D721Med (cell line): ENCODE measurements at places on chromosomes 6 and 20.

- no peak for DNase-seq
Observed at GRCh38 chr6:108966855-108967755, 118.9 kb downstream of the ARMC2 start.

GRCh38 chr6:68958327-68958726 is 323.2 kb downstream of the ADGRB3 start:
- no peak for DNase-seq

DNA sequence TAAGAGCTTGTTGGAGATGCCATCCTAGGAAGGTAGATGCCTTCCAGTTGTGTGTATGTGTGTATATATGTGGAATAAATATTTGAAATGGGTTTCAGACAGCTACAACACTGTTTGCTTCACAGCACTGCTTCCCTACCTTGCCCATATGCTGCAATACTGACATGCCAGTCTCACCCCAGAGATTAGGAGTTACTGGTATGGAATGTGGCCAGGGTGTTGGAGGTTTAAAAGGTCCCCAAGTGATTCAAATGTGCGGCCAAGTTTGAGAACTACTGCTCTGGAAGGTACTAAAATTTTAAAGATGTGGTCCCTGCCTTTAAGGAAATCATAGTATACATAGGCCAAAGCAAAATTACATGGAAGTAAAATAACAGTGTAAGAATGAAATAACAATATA is 39.5 kb downstream of the BCKDHB start:
- no peak for DNase-seq

GRCh38 chr6:56043076-56043475 is 167.7 kb upstream of the BMP5 start:
- no peak for DNase-seq

DNA sequence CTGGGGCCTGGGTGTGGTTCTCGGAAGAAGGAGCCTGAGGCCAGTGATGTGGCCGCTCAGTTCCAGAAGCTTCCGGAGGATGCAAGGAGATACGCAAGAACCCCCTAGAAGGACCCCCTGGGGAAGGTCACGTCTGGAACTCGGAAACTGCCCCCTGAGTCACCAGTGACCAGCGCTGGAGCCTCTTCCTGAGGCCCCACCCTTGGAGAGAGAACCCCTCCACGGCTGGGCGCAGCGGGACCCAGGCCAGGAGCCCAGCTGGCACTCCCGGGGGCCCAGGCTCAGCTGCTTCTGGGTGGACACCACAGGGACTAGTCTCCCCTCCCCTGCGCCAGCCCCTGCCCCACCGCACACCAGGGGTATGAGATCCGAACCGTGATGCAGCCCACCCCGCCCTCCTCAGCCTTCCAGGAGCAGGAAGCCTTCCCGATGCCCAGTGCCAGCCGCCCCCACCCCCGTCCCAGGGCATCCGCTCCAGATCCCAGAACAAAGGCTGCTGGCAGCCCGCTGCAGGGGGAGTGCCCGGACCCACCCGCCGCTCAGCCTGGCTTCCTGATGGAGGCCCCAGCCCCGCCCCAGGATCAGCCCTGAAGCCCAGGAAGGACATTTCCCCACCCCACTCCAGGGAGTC is 7.5 kb downstream of the LAMA5 start:
- no peak for DNase-seq

- no peak for DNase-seq
Observed at GRCh38 chr6:79810871-79811270, 136.5 kb downstream of the ELOVL4 start.

- no peak for DNase-seq
Observed at GRCh38 chr20:44109951-44110361, 77.0 kb downstream of the JPH2 start.

DNA sequence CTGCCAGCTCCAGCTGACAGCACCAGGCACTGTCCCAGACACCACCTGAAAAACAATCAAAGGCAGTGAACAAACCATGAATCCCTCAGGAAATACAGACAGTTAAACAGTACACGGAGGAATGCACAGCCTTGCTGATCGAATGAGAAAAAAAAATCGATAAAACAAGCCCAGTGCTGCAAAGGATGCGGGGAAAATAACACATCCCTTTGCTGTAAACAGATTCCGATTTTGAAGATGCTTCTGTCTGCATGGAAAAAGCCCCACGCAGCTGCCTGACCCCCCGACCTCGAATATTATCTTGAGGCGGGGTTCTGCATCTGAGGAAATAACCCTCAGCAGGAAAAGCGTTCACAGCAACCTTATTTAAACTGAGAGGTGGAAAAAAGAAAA is 43.9 kb downstream of the RBM38 start:
- DNase-seq: no peak

GRCh38 chr6:116287689-116288282 is 8.1 kb upstream of the TSPYL1 start:
- no peak for DNase-seq

DNA sequence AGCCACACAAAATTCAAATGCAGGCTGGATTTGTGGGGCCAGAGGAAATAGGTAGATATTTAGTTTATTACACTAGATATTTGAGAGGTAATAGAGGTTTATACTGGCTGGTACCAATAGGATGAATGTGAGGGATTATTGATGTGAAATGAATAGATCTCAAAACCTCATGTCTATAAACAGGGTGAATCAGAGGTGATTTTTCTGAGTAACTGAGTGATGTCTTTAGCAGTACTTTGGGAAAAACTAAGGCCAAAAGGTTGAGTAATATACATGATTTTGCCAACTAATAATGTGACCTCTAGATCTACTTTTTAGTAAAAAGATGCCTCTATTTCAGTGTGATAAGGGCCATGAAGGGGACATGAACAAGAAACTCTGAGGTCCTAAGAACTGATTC is 86.8 kb downstream of the HAO1 start:
- DNase-seq: no peak

- no peak for DNase-seq
Observed at GRCh38 chr6:72865467-72865866, 243.6 kb downstream of the KCNQ5 start.

- no peak for DNase-seq
Observed at GRCh38 chr6:24908650-24909035, 27.1 kb downstream of the RIPOR2 start.

- DNase-seq: no peak
Observed at GRCh38 chr6:131173680-131174079, 38.4 kb downstream of the AKAP7 start.

- no peak for DNase-seq
Observed at GRCh38 chr6:5004373-5005037, 668 bp upstream of the RPP40 start.
